Retinal pigment epithelial cell (primary cell): ENCODE measurements at places on chromosomes 7 and 10.

GRCh38 chr7:106848049-106848448 lies 17.0 kb upstream of the PIK3CG start:
- no peak for DNase-seq

DNA sequence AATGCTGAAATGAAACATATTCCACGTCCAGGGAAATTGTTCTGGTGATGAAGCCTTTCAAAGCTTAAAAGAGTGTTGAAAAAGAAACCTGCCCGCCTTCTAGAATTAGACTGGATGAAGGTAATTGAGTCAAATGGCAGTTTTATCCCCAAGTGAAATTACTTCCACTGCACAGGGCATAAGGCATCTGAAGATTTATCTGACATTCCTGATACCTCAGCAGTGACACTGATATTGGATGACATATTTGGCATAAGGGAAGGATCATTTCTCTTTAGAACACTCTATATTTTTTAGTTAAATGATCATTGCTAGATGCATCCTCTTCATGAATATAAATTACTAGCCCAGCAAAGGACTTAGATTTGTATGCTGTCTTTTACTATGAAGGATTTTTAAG lies 229.6 kb upstream of the TPK1 start:
- DNase-seq: no peak

DNA sequence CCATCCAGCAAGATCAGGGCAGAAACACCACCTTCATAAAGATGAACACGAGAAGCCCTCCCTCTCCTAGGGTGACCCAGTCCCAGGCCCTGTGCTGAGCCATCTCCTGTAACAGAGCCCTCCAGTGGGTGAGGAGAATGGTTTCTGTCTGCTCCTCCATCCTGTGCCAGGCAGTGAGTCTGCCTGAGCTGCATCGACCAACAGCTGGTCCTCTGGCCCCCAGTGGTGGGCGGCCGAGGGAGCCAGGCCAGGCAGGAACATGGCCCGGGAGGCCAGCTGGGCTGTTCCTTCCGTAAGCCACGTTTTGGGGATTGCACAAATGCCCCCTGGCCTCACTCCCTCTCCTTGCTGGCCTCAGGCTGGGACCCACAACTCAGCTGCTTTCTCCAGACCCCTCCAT lies 73.5 kb downstream of the GRB10 start:
- DNase-seq: no peak

GRCh38 chr7:28516390-28517172 lies 104.3 kb downstream of the CREB5 start:
- DNase-seq: no peak

GRCh38 chr7:70799841-70800405 lies 332.0 kb upstream of the GALNT17 start:
- DNase-seq: no peak

DNA sequence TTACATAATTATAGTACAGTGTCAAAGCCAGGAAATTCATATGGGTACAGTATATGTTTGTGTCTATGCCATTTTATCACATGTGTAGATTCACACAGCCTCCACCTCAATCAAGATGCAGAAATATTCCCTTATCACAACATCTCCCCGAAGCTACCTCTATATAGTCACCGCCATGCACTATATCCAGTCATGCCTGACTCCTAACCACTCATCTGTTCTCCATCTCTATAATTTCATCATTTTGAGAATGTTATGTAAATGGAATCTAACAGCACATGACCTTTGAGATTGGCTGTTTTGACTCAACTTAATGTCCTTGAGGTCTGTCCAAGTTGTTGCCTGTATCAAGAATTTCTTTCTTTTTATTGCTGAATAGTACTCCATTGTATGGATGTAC lies 22.3 kb upstream of the SLC25A13 start:
- DNase-seq: no peak

DNA sequence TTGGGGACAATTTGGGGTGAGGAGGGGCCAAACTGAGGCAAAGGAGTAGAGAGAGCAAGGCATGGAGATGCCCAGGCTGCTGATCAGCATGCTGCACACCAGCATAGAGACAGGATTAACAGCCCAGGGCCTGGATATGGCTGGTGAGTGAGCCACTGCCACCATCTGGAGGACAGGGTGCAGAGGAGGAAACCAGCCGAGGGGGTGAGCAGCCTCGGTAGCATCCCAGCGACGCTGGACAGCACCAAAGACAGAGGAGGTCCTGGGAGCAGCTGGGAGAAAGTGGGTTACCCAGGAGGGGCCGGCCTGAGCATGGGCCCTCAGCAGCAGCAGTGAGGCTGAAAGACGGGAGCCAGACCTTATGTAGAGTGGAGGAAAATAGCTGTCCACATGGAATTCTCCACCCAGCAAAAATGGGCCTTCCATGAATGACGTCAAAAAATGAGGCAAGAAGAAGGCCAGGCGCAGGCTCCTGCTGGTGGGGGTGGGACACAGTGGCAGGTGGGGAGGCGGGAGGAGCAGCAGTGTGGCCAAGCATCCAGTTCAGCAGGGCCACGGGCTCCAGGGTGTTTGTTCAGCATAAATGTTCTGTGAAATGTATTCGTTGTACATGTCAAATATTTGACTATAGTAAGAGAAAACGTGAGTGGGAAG lies 16.7 kb downstream of the RET start:
- no peak for DNase-seq

DNA sequence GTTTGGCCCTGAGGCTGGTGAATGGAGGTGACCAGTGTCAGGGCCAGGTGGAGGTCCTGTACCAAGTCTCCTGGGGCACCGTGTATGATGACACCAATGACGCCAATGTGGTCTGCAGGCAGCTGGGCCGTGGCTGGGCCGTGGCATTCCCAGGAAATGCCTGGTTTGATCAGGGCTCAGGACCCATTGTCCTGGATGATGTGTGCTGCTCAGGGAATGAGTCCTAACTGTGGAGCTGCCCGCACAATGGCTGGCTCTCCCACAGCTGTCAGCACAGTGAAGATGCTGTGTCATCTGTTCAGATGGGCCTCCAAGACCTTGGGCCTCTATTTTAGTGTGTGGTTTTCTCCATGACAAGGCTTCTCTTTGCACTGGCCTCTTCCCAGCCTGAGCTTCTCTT lies 64.0 kb downstream of the DMBT1 start:
- no peak for DNase-seq
